NCI-H2081 treated with DMSO at 0.1 percent for 48 hours (cell line): ENCODE measurements at places on chromosomes 5 and 9.

GRCh38 chr9:132808645-132809044 is 69.4 kb downstream of the AK8 start:
- no peak for DNase-seq

DNA sequence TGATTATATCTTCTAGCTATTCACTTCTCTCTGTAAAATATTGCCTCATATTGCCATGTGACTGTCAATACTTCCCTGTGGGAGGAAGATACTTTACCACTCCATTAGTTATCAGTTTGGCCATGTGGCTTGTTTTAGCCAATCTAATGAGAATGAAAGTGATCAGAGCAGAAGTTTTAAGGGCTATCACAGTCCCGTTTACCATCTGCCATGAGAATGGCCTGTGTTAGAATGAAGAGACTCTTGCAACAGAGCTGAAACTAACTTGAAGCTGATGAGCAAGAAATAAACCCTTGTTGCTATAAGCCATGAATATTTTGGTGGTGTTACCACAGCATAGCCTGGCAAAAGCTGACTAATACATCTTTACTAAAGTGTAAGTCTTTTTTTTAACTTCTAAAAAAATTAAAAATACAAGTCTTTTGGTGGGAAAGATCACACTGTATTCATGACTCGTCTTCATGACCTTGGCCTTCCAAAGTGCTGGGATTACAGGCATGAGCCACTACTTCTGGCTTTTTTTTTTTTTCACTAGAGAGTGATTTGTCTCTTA is 68.0 kb upstream of the CTNNA1 start:
- DNase-seq, result no peak

GRCh38 chr5:173630724-173631365 is 14.4 kb upstream of the BOD1 start:
- DNase-seq, result no peak

- DNase-seq, result no peak
Measured at GRCh38 chr9:76400534-76401096, 6.4 kb upstream of the RFK start.

DNA sequence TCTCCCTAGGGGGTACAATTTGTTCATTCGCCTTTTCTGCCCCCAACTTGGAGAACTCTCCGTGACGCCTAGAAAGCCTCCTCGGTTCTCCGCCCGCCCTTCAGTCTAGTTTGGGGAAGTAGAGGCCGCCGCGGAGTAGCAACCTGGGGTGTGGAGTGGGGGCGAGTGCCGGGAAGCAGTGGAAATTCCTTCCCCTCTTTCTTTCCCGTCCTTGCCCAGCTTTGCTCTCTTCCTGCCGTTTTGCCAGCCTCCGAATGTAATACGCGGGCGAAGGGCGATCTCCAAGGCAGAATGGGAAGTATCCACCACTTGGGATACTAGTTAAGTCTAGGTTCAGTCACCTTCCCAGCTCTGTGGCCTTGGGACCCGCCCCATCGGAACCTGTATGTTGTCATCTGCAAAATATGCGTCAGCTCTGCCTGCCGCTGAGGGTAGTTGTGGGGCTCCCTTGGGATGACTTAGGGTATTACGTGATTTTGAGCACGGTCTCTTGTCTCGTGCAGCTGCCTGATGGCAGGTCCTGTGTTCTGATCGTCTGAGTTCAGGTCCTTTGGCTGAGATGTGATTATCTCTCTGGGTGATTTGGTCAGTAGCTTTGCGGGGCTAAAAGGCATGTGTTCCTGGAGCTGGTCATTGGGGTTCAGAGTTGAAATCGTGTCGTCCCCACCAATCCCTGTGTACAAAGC is 724 bp downstream of the PAM start:
- DNase-seq, result no peak

GRCh38 chr5:108649106-108649505 is 98.6 kb upstream of the FER start:
- no peak for DNase-seq

DNA sequence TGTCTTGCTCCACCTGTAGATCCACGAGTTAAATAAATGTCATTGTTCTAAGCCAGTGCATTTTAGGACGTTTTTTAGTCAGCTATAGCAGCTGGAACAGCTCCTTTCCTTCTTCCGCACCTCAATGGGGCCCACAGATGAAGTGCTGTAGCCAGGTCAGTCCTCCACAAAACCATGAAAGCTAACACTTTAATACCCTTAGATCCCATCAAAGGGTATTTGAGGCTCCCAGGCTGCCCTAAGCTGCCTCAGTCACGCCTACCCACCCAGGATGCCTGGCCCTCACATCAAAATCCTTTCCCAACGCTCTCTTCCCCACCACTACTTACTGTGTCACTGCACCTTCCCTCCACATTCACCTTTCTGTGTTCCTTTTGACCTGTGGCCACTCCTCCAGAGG is 44.1 kb upstream of the ACO1 start:
- DNase-seq, result no peak

DNA sequence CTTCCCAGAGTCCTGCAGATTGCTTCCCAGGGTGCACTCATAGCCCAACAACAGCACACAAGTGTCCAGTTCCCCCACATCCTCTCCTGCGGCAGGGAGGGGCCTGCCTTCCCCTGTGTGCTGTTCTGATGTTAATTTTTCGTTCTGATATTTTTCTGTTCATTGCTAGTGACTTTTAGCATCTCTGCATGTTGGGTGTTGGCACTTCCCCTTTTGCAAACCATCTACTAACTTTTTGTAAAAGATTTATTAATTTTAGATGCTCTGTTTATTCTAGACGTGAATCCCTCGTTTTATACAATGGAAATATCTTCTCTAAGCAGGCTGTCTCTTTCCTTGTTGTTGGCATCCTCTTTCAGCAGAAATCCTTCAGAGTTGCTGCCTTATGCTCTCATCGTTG is 97.3 kb upstream of the DAP start:
- DNase-seq, result no peak

GRCh38 chr5:134649163-134649835 is 714 bp downstream of the SEC24A start:
- DNase-seq, result no peak

- DNase-seq, result no peak
Measured at GRCh38 chr9:1057910-1058309, 7.8 kb downstream of the DMRT2 start.

DNA sequence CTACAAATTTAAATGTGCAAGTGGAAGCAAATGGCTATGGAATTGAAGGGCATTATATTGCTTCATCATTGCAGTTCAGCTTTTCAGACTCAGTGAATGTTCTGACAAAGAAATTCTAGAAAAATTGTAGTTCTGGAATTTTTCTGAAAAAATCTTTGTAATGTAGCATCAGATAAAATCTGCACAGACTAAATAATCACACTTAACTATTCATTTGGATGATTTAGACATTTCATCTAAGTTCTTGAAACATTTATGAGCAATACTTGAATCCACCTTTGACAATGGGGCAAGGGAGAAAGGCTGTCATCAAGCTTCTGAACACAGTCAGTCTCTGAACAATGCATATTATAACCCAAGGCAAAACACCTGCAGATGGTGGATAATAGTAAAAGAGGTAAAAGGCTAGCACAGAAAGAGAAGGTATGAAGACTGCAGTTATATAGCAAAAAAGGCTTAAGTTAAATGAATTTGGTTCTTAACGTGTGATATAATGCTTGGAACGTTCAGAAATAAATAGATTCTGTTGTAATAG is 1352.0 kb upstream of the NUDT12 start:
- no peak for DNase-seq
